Stimulated activated CD4-positive, alpha-beta T cell treated with anti-CD3 and anti-CD28 coated beads, Interleukin-12 subunit alpha, Interleukin-12 subunit beta, amount 100 ng/mL, for 48 hours (primary cell): ENCODE measurements at places on chromosomes 2 and 18.

- no peak for DNase-seq
Observed at GRCh38 chr2:209773377-209773776, 1.7 kb downstream of the UNC80 start.

- no peak for DNase-seq
Observed at GRCh38 chr18:34345738-34346137, 121.0 kb upstream of the NOL4 start.

DNA sequence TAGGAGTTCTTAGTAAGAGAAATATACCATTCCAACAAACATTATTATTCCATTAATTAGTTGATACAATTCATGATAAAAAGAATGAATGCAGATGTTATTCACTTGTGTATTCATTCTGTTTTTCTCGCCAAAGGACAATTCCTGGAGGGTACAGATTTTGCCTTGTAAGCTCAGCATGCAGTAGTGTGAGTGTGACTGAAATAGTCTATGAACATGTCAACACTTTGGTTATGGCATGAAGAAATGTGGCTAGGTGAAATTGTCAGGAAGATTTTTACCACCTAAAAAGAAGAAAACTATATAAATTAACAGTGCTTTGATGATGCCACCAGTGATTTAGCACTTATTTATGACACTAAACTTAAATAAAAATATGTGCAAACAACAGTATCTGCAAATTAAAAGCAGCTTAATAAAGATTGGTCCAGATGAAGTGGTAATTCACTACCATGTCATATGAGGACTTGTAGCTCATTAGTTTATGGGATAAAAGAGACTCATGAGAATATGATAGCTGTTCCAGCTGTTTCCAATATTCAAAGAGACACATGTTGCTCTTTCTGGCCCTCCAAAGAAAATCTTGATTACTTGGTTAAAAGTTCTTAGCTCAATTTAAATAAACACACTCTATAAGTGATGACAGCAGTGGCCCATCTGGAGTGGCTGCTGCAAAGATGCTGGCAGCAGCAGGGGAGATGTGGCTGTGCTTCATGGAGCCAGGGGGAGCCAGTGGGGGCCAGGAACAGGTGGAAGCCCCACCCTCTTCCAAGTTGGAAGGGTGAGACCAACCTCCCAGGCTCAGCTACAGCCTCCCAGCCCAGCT lies 165.0 kb downstream of the CDH19 start:
- DNase-seq, result no peak

GRCh38 chr2:158066046-158066713 lies 35.5 kb upstream of the UPP2 start:
- no peak for DNase-seq
